Stimulated activated CD8-positive, alpha-beta memory T cell treated with anti-CD3 and anti-CD28 coated beads, Interleukin-4, amount 100 ng/mL, for 1 hour (primary cell): ENCODE measurements at places on chromosomes 12 and 14.

GRCh38 chr12:122031342-122032216, 9.9 kb downstream of the BCL7A start:
- DNase-seq: peak; percentile 21

GRCh38 chr12:19833775-19834501, 394.6 kb downstream of the AEBP2 start:
- no peak for DNase-seq

DNA sequence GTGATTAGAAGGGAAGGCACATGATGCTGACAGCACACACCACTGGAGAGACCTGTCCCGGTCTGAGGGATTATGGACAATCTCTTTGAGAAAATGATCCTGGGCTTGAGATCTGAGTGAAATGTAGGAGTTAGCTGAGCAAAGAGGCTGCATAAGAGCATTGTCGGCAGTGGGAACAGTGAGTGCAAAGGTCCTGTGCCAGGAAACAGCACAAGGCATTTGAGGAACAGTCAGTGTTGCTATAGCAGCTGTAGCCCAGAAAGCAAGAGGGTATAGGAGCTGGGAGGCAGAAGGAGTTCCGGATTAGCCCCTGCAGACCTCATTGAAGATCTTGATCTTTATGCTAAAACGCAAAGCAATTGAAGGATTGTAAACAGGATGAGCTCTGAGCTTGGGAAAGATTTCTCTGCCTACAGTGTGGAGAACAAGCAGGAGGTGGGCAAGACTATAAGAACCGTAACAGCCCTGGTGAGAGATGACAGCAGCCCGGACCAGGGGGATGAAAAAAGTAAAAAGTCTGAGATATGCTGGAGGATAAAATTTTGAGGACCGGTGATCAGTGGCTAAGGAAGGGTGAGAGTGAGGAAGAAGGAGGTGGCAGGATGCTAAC, 28.5 kb downstream of the CFL2 start:
- no peak for DNase-seq

- DNase-seq: no peak
Observed at GRCh38 chr14:32552766-32553165, 223.7 kb downstream of the AKAP6 start.

DNA sequence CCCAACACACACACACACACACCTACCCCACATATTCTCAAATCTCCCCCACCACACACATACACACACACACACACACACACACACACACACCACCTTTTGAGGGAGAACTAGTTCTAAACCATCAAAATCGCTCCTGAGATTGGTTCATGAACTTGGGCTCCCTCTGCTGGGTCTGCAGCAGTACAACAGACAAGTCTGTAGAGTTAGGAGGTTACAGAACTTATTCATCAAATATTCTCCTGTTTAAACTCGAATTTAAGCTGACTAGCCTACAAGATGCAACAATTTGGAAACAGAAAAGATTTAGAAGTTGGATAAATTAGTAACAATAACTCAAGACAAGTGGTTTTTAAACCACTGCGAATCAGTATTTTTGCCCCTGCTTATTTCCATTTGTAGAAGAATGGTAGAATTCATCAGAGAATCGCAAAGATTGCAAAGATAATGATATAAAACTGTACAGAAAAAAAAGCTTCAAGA, 136.4 kb upstream of the USP15 start:
- no peak for DNase-seq

DNA sequence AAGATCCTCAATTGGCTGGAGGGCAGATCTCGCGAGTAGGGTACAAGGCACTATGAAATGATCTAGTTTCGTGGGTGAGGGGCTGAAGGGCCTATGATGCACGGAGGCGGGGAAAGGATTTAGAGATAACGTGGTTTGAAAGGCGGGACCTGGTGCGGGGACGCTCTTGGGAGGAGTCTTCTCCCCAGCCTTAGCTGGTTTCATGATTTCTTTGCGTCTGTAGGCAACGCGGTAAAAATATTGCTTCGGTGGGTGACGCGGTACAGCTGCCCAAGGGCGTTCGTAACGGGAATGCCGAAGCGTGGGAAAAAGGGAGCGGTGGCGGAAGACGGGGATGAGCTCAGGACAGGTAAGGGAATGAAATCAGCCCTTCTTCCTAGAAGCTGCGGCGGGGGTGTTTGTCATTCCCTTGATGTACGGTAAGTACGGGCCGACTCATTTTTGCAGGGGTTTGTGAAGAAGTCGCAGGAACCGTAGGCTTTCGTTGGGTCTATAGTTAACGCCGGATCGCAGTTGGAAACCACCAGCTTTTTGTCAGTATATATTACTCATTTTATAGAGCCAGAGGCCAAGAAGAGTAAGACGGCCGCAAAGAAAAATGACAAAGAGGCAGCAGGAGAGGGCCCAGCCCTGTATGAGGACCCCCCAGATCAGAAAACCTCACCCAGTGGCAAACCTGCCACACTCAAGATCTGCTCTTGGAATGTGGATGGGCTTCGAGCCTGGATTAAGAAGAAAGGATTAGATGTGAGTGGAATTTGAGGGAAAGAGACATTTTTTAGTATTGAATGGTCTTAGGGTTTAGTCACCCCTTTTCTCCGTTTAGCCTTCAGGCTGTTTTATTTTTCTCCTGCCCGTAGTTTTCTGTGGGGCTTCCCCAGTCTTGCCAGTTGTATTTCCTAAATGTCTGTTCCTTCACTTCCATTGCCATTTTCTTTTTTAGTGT, 602 bp downstream of the APEX1 start:
- no peak for DNase-seq

- DNase-seq: no peak
Observed at GRCh38 chr12:47397664-47398281, 308.1 kb downstream of the RPAP3 start.

DNA sequence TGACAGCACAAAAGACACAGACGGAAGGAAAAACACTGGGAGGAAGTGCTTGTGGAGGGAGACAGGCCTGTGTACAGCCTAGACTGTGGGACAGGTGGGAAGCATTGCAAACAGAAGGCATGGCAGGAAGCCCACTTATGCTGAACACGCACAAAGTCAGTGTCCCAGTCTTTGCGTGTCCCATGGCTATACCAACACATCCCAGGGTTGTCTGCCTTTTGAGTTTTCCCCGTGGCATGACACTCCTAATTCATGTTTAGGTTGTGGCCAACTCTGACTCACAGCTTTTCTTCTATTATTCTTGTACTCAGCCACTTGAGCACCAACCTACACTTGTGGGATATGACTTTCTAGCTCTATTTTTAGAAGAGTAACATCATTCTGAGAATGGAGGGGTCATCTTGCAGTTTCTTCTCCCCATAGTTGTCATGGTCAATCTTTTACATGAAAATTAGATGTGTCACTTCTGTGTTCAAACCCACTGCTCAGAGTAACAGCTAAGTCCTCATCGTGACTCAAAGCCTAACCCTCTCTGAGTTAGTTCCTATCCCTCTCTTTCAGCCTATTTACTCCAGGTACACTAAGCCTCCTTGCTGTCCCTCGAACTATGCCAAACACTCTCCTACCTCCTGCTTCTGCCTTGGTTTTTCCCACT, 27.5 kb upstream of the JPH4 start:
- DNase-seq: no peak
